Gastrocnemius medialis (tissue), 4 donors: ENCODE measurements at places on chromosomes 12 and 14. TPM values are rescaled to one million over a fixed set of nuclear protein-coding genes. Genes with fewer than 3 reads are reported as not detected.

The NYNRIN gene
- total RNA-seq: 0.87 TPM

The ZBTB39 gene
- total RNA-seq: 3.1 TPM

The NEUROD4 gene
- not detected for total RNA-seq

The HCAR1 gene
- total RNA-seq: not detected

The PTHLH gene
- not detected for total RNA-seq

The ACOT4 gene
- total RNA-seq: 0.71 TPM

- no peak overlapping the region for H3K27ac ChIP-seq
- H3K27me3 ChIP-seq: no peaks in the 10 kb centered on the region
- H3K4me1 ChIP-seq: no peaks in the 10 kb centered on the region
- no peaks in the 10 kb centered on the region for H3K36me3 ChIP-seq
These were observed 231.8 kb upstream of the AMIGO2 start for GRCh38 chr12:47311568-47311967.

DNA sequence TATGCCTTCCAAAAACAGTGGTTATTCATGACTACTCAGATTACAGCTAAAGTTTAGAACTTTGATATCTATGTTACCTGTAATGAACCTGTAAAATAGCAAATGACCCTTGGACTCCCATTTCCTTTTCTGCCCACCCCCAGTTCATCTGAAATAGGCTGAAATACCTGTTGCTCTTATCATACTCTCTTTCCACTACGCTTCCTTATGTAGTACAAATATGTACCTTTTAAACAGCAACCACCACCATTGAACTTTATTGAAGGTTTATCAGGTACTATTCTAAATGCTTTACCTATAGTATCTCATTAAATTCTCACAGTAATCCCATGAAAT, 239.7 kb downstream of the SSPN start:
- no peaks in the 10 kb centered on the region for H3K4me1 ChIP-seq
- no peaks in the 10 kb centered on the region for H3K36me3 ChIP-seq
- H3K27ac ChIP-seq: no peak overlapping the region
- H3K4me3 ChIP-seq: no peak overlapping the region
- no peaks in the 10 kb centered on the region for H3K27me3 ChIP-seq

DNA sequence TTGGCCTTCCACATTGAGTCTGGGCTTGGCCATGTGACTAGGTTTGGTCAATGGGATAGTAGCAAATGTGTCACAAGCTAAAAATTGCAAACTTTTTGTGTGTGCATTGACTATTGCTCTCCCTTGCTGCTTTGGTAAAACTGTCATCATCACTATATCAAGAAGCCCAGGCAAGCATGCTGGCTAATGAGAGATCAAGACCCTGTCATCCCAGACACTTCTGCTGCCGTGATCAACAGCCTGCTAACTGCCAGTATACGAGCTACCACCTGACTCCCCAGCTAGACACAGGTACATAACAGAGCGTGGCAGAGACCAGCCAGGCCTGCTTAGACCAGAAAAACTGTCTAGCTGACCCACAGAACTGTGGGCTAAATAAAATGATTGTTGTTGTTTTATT, 456.7 kb upstream of the DCN start:
- DNase-seq: no peak
- H3K27me3 ChIP-seq: no peaks in the 10 kb centered on the region
- H3K36me3 ChIP-seq: no peaks in the 10 kb centered on the region

GRCh38 chr12:30643366-30643765, 52.3 kb downstream of the IPO8 start:
- no peaks in the 10 kb centered on the region for H3K27me3 ChIP-seq
- H3K4me3 ChIP-seq: no peak overlapping the region
- no peaks in the 10 kb centered on the region for H3K36me3 ChIP-seq
- DNase-seq: no peak

- no peaks in the 10 kb centered on the region for H3K4me1 ChIP-seq
- no peak overlapping the region for H3K27ac ChIP-seq
- DNase-seq: no peak
- H3K4me3 ChIP-seq: no peak overlapping the region
These were observed 68.2 kb upstream of the SLC24A4 start for GRCh38 chr14:92254786-92255185.

DNA sequence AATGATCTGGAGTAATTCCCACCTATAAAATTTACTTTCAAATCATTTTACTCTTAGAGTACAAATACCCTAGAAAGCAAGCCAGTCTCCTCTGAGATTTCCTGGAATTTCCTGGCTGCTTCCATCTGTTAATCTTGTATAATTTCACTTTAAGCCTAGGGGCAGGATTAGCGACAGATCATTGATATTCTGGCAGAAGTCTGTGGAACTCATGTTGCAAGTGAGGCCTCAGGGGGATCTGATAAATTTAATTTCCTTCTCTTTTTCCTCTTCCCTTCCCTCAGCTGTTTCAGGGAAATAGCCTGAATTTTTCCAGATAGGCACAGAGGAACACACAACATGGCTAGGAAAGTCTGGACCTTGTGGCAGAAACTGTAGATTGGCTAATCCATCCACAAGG, 5.9 kb upstream of the KRT6A start:
- H3K36me3 ChIP-seq: no peaks in the 10 kb centered on the region
- no peak overlapping the region for H3K27ac ChIP-seq
- no peak for DNase-seq
- peaks cover 3% of the 10 kb centered on the region for H3K27me3 ChIP-seq
- H3K4me3 ChIP-seq: no peak overlapping the region

DNA sequence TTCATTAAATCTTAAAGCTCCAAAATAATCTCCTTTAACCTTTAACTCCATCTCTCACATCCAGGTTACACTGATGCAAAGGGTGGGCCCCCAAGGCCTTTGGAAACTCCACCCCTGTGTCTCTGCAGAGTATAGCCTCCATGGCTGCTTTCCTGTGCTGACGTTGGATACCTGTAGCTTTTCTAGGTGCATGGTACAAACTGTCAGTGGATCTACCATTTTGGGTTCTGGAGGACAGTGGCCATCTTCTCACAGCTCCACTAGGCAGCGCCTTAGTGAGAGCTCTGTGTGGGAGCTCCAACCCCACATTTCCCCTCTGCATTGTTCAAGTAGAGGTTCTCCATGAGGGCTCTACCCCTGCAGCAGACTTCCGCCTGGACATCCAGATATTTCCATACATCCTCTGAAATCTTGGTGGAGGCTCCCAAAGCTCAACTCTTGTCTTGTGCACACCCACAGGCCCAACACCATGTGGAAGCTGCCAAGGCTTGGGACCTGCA, 162.2 kb downstream of the RASSF9 start:
- DNase-seq: no peak
- no peaks in the 10 kb centered on the region for H3K36me3 ChIP-seq
- no peaks in the 10 kb centered on the region for H3K4me1 ChIP-seq
- H3K27me3 ChIP-seq: no peaks in the 10 kb centered on the region
- no peak overlapping the region for H3K4me3 ChIP-seq
- H3K27ac ChIP-seq: no peak overlapping the region

- no peak overlapping the region for H3K27ac ChIP-seq
- peaks cover 10% of the 10 kb centered on the region for H3K27me3 ChIP-seq
- no peaks in the 10 kb centered on the region for H3K36me3 ChIP-seq
- H3K4me3 ChIP-seq: no peak overlapping the region
- H3K4me1 ChIP-seq: no peaks in the 10 kb centered on the region
- DNase-seq: no peak
These were observed 77.4 kb upstream of the ANO4 start for GRCh38 chr12:100716945-100717732.

- no peaks in the 10 kb centered on the region for H3K36me3 ChIP-seq
- H3K27ac ChIP-seq: no peak overlapping the region
- H3K27me3 ChIP-seq: no peaks in the 10 kb centered on the region
These were observed 22.1 kb upstream of the ITPK1 start for GRCh38 chr14:93137864-93138263.

DNA sequence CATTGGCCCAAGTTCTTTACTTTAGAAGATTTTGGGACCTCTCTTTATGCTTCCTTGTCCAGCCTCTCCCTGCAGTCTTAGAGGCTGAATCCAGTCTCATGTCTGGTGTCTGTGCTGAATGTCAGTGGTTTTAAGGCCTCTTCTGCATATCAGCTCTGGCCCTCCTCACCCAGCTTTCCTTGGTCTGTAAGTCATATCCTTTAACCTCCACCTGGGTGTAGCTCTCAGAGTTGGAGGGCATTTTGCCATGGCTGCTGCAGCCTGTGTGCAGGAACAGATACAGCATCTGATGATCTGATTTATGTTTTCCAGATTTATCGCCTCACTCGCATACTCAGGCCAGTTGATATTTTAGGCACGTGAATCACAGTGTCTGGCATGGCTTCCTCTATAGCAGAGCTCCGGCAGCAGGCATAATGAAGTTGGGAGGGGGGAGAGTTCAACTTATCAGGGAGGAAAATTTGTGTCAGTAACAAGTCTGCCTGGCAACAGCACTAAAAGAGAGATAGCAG, 335.0 kb downstream of the PCNX1 start:
- no peaks in the 10 kb centered on the region for H3K36me3 ChIP-seq
- H3K27ac ChIP-seq: no peak overlapping the region
- no peak for DNase-seq
- no peaks in the 10 kb centered on the region for H3K4me1 ChIP-seq
- no peak overlapping the region for H3K4me3 ChIP-seq
- no peaks in the 10 kb centered on the region for H3K27me3 ChIP-seq

GRCh38 chr12:28130625-28131598, 59.3 kb upstream of the CCDC91 start:
- no peak for DNase-seq
- no peaks in the 10 kb centered on the region for H3K4me1 ChIP-seq
- H3K4me3 ChIP-seq: no peak overlapping the region
- no peaks in the 10 kb centered on the region for H3K36me3 ChIP-seq
- H3K27me3 ChIP-seq: no peaks in the 10 kb centered on the region

GRCh38 chr14:95547626-95548327, 12.9 kb downstream of the GLRX5 start:
- H3K4me1 ChIP-seq: peaks cover 31% of the 10 kb centered on the region
- peak overlapping the region; percentile 26 for H3K27ac ChIP-seq
- H3K4me3 ChIP-seq: no peak overlapping the region
- DNase-seq: no peak

DNA sequence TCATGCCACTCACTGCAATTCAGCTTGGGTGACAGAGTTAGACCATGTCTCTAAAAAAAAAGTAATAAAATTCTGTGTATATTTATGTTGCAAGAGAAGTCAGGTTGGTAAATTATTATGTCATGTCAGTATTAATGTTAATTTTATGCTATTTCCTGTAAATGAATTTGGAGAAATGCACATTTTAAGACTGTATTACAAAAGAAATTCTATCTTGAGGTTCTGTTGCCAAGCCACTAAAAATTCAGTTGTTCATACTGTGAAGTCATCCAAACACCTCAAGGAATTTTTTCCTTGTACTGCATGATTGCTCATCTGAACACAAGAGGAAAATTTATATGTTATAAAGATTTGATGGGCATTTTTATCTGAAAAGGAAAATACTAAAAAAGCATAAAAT, 23.3 kb upstream of the HMGA2 start:
- no peaks in the 10 kb centered on the region for H3K27me3 ChIP-seq
- no peaks in the 10 kb centered on the region for H3K36me3 ChIP-seq
- no peak overlapping the region for H3K4me3 ChIP-seq
- no peak overlapping the region for H3K27ac ChIP-seq
- DNase-seq: no peak
- no peaks in the 10 kb centered on the region for H3K4me1 ChIP-seq

DNA sequence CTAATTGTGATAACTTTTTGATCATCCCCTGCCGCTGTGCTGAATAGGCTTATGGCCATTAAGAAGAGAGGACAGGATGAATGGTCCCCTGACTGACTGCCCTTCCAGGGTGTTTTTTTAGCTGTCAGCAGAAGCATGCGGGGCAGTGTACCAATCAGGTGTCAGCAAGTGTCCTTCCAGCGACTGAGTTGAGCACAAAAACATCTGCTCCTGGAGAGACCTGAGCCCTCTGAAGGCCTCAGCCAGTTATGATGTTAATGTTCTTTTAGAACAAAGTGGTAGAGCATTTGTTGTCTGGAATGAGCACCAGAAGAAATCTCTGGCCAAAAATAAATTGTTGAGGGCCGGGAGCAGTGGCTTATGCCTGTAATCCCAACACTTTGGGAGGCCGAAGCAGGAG, 37.5 kb downstream of the P2RX7 start:
- no peaks in the 10 kb centered on the region for H3K36me3 ChIP-seq
- no peaks in the 10 kb centered on the region for H3K27me3 ChIP-seq
- H3K4me3 ChIP-seq: no peak overlapping the region
- H3K27ac ChIP-seq: no peak overlapping the region
- DNase-seq: no peak
- no peaks in the 10 kb centered on the region for H3K4me1 ChIP-seq

GRCh38 chr12:77218278-77218677, 152.9 kb upstream of the E2F7 start:
- no peaks in the 10 kb centered on the region for H3K27me3 ChIP-seq
- H3K4me3 ChIP-seq: no peak overlapping the region
- H3K27ac ChIP-seq: no peak overlapping the region
- no peaks in the 10 kb centered on the region for H3K4me1 ChIP-seq
- H3K36me3 ChIP-seq: no peaks in the 10 kb centered on the region
- DNase-seq: no peak

DNA sequence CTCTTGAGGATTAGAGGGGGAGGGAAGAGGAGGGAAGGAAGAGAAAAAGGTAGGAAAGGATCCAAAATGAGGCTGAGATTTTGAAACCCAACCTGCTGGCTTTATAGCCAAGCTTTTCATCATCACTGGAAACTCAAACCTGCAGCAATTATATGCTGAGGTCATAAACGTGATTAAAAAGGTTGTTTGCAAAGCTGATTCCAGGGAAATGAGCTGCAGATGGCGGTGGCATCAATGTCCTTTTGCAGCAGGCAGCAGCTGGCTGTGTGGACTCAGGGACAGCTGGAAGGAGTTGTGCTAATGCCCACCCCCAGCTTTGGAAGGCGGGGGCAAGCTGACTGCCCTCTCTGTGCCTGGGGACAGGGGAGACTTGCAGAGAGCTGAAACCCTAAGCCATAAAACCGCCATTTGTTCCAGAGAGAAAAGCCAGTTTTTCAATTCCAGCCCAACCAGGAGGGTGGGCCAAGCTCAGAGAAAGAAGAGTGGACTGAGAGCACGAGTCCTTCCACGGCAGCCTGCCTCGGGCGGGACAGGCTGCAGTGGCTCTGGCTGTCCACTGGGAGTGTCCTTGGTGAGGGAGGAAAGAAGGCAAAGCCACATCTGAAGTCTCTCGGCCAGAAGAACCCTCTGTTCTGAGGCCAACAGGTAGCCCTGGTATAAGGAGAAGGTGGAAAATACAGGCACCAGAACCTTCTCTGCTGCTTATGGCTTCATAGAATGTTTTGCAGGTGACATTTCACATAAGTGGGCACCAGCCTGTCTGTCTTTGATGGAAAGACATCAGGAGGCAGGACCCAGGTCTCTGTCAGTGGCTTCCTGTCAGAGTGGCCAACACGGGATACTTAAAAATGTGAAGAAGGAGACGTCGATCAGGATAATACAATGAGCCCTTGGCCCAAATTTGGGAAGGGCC, 90.7 kb downstream of the SINHCAF start:
- no peak overlapping the region for H3K27ac ChIP-seq
- H3K4me3 ChIP-seq: no peak overlapping the region
- H3K4me1 ChIP-seq: no peaks in the 10 kb centered on the region
- DNase-seq: no peak
- no peaks in the 10 kb centered on the region for H3K36me3 ChIP-seq

GRCh38 chr14:23602181-23603095, 23.8 kb upstream of the JPH4 start:
- no peak overlapping the region for H3K27ac ChIP-seq
- no peaks in the 10 kb centered on the region for H3K4me1 ChIP-seq
- H3K4me3 ChIP-seq: no peak overlapping the region
- no peaks in the 10 kb centered on the region for H3K27me3 ChIP-seq
- no peaks in the 10 kb centered on the region for H3K36me3 ChIP-seq
